ENCODE measurements at places on chromosomes 2 and 18. TPM values are rescaled to one million over a fixed set of nuclear protein-coding genes. Genes with fewer than 3 reads are reported as not detected.

DNA sequence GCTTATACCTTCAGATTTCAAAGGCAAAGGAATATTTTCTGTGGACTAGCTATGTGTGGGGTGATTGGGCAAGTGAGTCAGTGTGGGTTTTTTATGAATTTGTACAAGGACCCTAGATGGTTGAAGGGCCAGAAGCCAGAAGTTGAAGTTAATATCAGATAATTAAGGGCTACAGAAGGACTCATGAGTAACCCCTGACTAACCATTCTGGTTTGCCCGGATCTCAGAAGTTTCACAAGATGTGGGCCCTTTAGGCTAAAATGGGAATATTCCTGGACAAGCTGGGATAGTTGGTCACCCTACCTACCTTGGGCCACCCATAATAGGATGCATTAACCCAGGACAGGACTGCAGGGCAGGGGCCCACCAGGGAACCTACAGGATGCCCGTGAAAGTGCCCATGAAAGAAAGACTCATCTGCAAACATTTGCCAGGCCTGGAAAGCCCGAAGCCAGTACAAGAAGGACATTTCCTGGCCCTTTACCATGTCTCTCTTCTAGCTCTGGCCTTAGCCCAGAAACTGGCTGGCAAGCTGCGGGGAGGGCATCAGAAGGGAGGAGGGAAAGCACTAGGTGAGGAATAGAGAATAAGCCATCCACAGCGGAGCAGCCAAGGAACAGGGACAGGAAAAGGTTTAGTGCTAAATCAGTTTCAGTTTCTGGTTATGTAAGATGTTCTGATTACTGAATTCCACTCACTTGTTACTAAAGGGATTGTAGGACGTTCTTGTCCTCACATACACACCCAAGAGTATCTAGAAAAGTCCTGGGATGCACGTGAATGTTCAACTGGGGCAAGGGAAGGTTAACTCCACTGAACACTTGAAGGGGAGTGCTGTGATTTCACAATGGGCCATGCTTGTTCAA is 33.6 kb downstream of the GCG start:
- no peak for DNase-seq

The GREB1L gene
- 3.6 TPM for polyA plus RNA-seq

The PRSS56 gene
- polyA plus RNA-seq: 0.15 TPM

The GRB14 gene
- 47.4 TPM for polyA plus RNA-seq

- DNase-seq: no peak
These were observed 41.5 kb downstream of the KANSL3 start for GRCh38 chr2:96596596-96596995.

The SLC5A7 gene
- polyA plus RNA-seq: 0.79 TPM

DNA sequence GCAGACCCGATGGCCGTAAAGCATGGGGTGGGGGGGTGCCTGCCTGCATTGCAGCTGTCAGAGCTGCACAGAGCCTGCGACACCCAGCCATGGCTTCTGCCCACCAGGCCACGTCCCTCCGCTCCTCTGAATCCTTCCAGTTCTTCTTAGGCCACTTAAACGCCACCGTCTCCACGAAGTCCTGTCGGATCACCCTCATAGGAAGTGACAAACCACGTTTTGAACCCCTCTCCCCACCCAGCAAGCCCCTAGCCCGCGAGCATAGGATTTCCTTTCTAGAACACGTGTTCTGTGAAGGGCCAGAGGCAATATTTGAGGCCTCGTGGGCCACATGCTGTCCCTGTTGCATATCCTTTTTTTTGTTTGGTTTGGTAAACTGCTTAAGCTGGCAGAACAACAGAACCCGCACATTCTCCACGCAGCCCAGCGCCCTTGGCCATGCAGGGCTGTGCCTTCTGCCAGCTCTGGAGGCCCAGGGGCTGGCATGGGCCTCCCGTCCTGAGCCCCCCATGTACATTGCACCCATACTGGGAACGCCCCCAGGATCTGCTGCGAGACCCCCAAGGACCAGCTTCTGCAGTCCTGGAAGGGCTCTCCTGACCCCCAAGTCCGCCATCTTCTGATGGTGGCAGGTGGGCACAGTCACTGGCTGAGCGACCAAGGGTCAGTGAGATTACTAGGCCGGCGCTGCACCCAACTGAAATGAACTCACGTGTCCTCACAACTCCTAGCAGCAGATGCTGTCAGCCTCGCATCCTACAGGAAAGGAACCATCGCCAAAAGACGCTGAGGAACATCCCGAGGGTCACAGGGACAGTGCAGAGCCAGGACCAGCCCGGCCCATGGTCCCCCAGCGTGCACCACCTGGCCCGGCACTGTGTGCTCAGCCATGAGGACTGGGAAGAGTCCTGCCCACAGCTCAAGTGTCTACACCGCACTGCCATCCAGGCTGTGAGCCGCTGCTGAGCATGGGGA is 35.1 kb downstream of the ADI1 start:
- no peak for DNase-seq

- DNase-seq: no peak
These were observed 176.3 kb downstream of the NOL4 start for GRCh38 chr18:34048423-34048822.

GRCh38 chr2:236602678-236603077 is 33.1 kb downstream of the ACKR3 start:
- no peak for DNase-seq

- no peak for DNase-seq
These were observed 237.7 kb downstream of the HDAC4 start for GRCh38 chr2:239162976-239163687.

GRCh38 chr2:46258937-46259776 is 38.0 kb upstream of the EPAS1 start:
- no peak for DNase-seq

- no peak for DNase-seq
These were observed 96.9 kb upstream of the B3GNT2 start for GRCh38 chr2:62099050-62099449.

GRCh38 chr18:29457316-29457889 is 1280.5 kb upstream of the CDH2 start:
- DNase-seq: no peak

The FTCDNL1 gene
- 1.0 TPM for polyA plus RNA-seq

DNA sequence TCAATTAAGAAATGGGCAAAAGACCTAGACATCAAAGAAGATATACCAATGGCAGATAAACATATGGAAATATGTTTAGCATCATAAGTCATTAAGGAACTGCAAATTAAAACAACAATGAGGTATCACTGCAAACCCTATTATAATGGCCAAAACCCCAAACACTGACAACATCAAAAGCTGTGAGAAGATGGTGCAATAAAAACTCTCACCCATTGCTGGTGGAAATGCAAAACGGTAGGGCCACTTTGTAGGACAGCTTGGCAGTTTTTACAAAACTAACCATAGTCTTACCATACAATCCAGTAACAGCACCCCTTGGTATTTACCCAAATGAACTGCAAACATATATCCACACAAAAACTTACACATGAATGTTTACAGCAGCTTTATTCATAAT is 213.1 kb downstream of the UBE2E3 start:
- no peak for DNase-seq

The ARMC9 gene
- polyA plus RNA-seq: 30.1 TPM

The ITPRIPL1 gene
- 5.1 TPM for polyA plus RNA-seq

DNA sequence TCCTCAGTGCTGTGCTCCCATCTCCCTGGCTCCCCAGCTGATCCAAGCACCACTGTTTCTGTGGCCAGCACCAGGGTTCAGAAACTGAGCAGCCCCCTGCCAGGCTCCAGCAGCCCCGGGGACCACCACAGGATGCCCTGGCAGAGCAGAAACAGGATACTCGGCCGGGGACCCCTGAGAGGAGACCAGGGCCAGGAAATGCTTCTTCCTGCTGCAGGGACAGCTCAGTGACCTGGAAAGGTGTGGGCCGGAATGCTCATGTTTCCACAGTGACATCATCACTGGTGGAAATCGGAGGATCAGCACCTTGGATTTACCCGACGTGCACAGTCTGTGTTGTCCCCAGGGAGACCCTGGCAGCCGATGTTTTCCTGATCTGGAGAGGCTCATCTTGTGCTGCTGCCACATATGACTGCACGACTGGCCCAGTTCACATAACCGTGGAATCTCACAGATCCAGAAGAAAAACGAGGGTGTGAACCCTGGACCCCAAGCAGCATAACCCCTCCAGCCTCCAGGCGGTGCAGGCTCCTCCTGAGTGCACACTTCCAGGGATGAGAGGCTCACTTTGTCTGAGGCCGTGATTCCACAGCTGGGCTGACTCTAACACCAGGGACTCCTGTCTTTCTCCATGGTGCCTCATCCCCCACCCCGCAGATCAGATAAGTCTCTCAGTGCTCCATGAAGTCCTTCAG is 58.0 kb downstream of the DDX1 start:
- DNase-seq: no peak

- peak; percentile 37 for DNase-seq
These were observed 57.6 kb downstream of the CRIM1 start for GRCh38 chr2:36413218-36413617.

DNA sequence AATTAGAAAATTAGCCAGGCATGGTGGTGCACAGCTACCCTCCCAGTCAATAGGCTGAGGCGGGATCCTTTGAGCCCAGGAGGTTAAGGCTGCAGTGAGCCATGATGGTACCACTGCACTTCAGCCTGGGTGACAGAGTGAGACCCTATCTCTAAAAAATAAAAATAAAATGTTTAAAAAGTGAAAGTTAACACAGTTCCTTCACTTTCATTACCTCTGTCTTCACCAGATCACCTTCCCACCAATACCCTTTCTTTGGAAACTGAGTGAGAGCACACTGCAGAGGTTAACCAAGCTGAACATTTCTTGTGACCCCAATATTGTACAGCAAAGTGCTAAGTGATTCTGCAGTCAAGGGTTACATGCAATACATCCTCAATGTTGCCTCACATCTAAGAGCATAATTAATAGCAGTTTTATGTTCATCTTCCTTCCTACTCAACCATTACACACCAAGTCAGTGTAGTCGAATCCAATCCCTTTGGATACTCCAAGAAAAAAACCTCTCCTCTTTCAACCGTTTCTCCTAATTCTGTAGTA is 1.7 kb downstream of the L3MBTL4 start:
- DNase-seq: no peak

GRCh38 chr2:23497063-23497462 is 112.1 kb downstream of the KLHL29 start:
- DNase-seq: no peak

Data from left renal pelvis (tissue), 4 donors.